ENCODE measurements at places on chromosomes 2 and 18.

GRCh38 chr2:179581605-179582004 lies 279.8 kb downstream of the ZNF385B start:
- no peak for DNase-seq

DNA sequence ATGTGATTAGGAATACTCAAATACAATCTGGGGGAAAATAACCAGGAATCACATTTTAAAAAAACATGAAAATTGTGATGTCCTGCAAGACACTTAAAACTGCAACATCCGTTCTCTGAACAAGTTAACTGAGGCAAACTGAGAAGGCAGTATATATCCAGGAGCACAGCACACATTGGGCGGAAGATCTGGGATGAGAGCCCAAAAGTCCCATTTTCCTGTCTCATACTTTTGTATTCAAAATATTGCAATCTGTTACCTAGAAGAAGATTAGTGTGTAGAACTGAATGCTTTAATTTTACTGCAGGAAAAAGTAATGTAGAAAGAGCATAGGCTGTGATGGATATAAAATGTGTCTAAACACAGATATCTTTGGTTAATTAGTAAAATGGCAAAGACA lies 276.8 kb upstream of the FANCL start:
- no peak for DNase-seq

DNA sequence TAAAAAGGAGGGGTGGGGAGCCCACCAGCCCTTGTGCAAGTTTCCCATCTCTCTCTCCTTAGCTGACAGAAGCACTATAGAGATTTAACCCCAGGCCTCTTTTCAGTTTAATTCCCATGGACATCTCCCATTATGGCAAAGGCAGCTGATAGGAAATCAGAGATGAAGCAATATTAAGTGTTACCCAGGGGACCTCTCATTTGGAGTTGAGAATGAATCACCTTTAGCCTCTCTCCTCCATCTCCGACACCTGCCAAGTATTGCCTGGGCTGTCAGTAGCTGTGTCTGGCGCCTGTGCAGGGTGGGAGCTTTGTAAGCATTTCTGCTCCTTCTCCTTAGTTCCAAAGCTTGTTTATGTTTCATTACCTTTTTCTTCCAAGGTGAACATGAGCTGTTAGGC lies 109.0 kb downstream of the AQP4 start:
- no peak for DNase-seq

- DNase-seq, result no peak
Observed at GRCh38 chr2:219570194-219570923, 980 bp downstream of the OBSL1 start.

GRCh38 chr2:180571559-180571958 lies 408.8 kb upstream of the UBE2E3 start:
- no peak for DNase-seq

DNA sequence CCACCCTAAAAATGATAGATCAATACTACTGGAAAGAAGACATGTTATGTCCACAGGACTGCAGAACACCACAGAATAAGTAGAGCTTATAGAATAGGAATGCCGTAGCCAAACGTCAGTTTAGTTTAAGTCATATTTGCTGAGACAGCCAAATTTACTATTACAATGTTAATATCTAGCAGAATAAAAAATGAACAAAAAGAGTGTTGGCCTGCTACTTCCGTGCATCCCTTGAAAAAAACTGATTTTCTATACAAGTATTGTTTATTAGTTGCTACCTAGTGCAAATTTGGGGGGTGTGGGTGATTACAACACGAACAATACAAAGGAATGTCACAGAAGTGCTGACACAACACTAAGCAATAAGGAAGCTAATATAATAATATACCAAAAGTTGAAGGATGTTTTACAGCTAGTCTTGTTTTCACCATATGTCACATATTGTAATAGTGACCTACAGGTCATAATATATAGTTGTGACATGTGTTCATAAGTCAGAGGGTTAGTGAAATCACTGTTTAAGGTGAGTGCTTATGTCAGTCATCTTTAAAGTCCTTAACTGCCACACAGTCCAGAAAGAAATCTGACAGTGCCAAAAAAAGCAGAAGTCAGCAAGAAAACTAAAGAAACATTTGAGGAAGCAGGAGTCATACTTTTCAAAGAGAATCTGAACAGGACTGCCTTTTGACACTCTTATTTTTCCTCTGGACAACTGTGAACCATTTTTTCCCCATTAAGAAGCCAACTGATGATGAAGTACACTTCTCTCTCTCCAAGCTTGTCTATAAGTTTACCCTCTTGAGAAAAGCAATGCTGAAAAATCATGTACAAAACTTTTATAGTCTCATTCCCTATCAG lies 376.4 kb downstream of the ZEB2 start:
- DNase-seq, result no peak

- DNase-seq, result no peak
Observed at GRCh38 chr2:69623236-69623635, 20.3 kb downstream of the AAK1 start.

DNA sequence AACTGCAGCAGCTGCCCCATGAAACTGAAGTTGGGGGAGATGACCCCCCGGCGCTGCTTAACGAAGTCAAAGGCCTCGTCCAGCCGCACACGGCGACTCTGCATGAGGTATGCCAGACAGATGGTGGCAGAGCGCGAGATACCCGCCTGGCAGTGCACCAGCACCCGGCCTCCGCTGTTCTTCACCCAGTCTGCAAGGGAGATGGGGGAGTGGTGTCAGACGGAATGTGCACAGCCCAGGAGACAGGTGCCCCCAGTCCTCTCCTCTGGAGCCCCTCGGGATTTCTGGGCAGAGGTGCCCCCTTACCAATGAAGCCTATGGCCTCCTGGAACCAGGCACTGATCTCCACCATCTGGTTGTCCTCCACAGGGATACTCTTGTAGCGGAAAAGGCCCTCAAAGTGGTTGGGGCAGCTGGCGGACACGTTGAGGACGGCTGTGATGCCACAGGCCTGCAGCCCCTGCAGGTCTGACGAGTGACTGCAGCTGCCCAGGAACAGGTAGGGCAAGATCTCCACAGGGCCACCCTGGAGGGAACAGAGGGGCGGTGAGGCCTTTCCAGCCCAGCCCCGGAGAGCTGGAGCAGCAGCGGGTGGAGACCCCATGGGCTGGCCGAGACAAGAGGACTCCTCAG lies 1.3 kb downstream of the DUSP2 start:
- DNase-seq, result peak; percentile 38

GRCh38 chr2:214543386-214543955 lies 132.6 kb downstream of the VWC2L start:
- DNase-seq, result no peak

DNA sequence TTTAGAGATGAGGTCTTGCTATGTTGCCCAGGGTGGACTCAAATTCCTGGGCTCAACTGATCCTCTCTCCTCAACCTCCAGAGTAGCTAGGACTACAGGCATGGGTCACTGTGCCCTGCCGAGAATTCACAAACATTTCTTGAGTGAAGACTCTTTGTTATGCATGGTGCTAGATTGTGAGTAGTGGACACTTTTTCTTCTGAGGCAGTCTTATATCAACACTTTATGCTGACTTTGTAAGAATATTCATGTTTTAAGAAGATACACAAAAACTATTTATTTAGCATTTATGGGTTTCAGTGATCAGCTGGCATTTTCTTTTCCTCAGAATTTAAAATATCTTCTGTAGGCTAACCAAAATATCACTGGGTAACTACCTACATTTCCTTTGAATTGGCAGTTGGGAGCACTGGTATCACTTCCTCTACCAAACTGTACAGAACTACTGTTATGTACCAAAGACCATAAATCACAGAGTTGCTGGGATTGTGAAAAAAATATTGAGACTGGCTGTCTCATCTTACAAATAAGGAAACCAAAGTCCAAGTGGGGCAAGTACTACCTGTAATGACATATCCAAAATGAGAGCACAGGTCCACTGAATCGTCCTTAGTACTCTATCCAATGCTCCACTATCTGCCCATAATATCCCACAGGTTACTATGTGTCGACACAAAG lies 34.0 kb downstream of the DOCK10 start:
- DNase-seq, result no peak

DNA sequence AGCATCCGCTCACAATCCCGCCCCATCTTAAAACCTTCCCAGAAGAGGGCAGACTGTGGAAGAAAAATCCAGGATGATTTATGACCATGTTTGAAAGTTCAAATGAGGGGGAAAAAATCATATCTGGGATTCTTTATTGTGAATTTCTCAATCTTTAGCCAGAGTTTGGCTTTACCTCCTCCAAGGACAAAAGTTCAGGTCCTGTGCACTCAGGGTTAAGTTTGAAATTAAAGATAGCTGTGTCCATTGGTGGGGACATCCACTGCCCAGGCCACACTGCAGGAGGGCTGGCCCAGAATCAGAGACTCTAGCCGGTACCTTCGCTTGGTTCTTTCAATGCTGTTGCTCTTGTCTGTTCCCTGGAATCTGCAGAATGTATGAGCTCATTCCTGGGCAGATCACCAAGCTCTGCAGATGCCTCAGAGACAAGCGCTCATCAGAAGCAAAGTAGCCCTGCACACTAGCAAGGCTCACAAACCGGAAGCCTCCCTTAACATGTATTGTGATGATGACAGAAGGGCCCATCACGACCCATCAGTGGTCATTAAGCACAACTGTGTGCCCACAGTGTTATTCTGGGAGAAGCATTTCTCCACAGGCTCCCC lies 375.3 kb upstream of the KLHL29 start:
- DNase-seq, result no peak

- DNase-seq, result no peak
Observed at GRCh38 chr2:88621432-88621831, 5.8 kb downstream of the EIF2AK3 start.

DNA sequence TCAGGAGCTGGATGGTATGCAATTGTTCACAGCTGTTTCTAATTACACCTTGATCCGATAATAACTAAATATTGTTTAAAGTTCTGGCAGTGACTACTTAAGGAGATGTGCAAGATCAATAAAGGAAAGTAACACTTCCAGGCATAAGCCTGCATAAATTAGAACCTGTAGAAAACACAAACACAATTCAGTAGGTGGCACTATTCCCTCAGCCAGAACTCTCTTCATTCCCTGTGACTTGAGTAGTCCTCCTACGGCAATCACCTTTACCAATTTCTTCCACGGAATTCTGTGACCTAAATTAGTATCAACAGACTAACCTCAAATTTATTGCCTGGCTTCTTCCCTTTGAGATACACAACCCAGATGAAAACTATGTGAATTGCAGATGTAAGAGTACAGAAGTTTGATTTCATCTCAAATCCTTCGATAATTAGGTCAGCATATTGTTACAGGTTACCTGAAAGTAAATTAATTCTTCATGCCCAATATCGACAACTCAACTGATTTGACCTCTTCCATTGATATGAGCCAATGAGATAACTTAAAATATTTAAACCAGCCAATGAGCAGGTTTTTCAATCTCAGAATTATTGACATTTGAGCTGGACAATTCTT lies 137.8 kb downstream of the PID1 start:
- no peak for DNase-seq

DNA sequence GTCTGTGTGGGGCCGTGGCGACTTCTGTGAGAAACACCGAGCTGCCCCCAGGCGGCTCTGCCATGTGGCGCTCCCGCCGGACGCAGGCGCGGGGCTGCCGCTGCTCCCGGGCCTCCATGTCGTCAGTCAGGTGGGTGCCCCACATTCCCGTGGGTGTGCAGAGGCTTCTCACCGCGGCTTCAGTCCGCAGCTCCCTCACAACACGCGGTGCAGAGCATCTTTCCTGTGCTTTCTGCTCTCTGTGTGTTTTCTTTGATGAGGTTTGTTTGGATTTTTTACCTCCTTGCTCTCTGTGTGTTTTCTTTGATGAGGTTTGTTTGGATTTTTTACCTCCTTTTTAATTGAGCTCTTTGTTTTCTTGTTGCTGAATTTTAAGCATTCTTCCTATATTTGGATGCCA lies 13.0 kb downstream of the AQP12A start:
- peak; percentile 28 for DNase-seq

DNA sequence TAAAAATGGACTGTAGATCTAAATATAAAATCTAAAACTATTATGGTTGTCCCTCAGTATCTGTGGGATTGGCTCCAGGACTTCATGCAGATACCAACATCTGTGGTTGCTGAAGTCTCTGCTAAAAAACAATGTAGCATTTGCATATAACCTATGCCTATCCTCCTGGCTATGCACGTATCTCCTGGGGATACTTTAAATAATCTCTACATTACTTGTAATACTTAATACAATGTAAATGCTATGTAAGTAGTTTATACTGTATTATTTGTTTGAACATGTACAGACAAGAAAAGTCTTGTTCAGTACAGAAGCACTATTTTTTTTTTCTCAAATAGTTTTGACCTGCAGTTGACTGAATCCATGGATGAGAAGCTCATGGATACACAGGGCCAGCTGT lies 134.9 kb downstream of the ZAP70 start:
- DNase-seq, result no peak

DNA sequence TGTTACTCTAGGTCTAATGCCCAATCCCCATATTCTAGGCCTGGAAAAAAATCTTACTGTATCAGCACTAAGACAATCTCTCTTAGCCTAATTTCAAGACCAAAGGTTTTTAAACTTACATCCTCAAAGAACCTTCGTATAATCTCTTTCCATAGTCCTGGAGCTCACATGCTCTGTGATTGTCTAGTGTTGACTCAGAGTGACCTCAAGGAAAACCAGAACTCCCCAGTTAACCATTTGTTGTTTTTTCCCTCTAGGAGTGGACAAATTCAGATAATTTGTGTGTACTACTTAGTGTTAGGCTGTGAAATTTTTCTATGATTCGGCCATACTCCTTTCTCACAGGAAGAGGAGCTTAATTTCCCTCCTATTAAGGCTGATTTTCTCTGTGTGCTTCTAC lies 536.1 kb downstream of the SLC4A3 start:
- DNase-seq, result no peak

DNA sequence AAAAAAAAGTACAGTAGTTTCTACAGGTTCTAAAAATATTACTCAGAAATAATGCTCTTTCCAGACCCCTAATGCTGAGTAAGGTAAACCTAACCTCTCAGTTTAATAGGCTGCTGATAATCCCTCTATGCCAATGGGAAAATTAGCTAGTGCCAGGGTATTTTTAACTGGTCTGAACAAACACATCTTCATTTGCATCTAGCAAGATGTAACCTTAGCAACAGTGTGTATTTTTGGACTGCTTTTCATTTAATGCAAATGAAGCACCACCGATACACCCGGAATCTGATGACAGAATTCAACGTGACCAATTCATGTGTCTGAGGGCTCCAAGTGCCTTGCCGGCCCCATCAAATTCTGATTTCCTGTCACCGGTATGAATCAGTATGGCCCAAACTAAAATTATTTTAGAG lies 47.4 kb upstream of the CYRIA start:
- DNase-seq, result no peak

GRCh38 chr2:219417374-219417773 lies 803 bp upstream of the DES start:
- DNase-seq, result no peak

DNA sequence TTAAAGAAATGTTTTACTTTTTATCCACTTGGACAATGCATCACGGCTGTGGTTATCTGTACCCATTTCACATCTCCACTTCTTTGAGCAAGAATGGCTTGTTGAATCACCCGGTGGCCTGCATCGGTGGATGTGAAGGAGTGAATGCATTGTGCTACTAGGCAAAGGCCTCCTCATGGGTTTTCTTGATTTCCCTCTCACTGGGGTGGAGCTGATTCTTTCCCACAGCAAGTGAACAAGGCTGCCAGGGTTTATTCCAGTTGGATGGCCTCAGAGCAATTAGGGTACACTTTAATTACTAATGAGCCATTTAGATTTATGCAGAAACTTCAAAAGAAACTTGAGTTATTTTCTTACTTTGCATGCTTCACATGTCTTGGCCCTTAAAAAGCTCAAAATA lies 387.1 kb downstream of the RND3 start:
- DNase-seq, result no peak
